Mammary epithelial cell (primary cell): ENCODE measurements at places on chromosomes 5 and 9. TPM values are rescaled to one million over a fixed set of nuclear protein-coding genes. Genes with fewer than 3 reads are reported as not detected.
A peak's percentile ranks its signal among the peaks of the same experiment; 100 is the strongest.

The TAF11L5 gene
- not detected for polyA plus RNA-seq

The MELK gene
- polyA plus RNA-seq = 37.2 TPM

The PCA3 gene
- polyA plus RNA-seq = not detected

The TMEM215 gene
- not detected for polyA plus RNA-seq

The GRXCR2 gene
- polyA plus RNA-seq = not detected

The DOCK8 gene
- 0.83 TPM for polyA plus RNA-seq

DNA sequence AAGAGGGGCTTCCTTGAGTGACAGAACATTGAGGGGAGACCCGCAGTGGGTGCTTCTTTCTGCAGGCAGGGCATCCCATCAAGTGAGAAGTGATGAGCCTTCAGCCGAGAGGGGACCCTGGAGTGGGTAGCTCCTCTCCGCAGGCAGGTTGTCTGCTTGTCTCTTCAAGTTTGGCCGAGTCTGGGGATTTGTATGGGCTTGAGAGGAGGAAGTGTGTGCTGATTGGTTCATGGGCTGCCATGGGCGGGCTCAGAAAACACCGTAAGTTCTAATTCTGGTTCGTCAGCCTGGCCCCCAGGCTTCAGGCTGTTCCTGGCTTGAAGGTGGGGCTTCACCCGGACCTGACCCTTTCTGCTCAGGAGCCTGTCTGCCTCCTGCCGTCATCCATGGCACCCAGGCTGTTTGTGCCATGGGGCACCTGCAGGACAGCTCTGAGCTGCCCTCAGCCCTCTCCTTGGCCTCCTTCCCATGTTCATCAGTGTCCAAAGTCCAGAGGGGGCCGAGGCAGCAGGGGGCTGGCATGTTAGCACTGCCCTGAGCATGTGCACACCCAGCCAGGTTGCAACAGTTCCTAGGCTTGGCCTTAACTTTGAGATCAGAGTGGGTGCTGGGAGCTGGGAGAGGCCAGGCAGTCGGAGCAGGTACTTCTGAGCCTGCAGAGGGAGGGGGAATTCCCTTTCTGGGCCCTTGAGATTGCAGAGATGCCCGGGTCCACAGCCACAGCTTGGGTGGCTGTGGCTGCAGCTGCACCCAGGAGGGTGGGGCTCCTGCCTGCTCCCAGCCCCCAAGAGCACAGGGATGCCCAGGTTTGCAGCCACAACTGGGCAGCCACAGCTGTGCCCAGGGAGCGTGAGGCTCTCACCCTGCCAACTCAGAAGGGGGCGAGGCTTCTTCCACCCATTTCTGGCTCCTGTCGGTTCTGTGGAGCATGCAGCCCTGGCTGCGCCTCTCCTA lies 13.5 kb upstream of the DHFR start:
- no peak for DNase-seq

- DNase-seq = peak; percentile 10
Measured at GRCh38 chr5:90055831-90056328, 353.7 kb downstream of the CETN3 start.

DNA sequence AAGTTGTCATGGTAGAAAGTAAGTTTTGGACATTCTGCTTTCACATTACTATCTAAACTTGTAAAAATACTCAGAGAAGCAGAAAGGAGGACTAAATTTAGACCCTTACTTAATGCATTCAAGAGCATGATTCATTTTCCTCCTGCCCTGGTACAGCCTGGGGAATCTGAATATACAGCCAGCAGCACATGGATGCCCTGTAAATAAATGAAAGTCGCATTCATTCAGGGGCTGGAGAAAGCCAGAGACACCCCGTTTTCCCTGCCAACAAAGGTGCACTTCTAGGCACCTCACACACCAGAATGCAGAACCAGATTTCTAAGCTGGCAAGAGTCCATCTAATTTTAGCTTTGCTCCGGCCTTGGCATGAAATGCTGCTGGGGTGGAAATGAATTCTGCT lies 172.7 kb upstream of the KLF9 start:
- no peak for DNase-seq

- no peak for DNase-seq
Measured at GRCh38 chr5:142922223-142922952, 152.2 kb downstream of the ARHGAP26 start.
